Right ventricle myocardium superior (tissue), 1 donor: ENCODE measurements at places on chromosomes 1 and 21.

GRCh38 chr1:5552787-5553484 lies 439.3 kb downstream of the NPHP4 start:
- no peak for DNase-seq

DNA sequence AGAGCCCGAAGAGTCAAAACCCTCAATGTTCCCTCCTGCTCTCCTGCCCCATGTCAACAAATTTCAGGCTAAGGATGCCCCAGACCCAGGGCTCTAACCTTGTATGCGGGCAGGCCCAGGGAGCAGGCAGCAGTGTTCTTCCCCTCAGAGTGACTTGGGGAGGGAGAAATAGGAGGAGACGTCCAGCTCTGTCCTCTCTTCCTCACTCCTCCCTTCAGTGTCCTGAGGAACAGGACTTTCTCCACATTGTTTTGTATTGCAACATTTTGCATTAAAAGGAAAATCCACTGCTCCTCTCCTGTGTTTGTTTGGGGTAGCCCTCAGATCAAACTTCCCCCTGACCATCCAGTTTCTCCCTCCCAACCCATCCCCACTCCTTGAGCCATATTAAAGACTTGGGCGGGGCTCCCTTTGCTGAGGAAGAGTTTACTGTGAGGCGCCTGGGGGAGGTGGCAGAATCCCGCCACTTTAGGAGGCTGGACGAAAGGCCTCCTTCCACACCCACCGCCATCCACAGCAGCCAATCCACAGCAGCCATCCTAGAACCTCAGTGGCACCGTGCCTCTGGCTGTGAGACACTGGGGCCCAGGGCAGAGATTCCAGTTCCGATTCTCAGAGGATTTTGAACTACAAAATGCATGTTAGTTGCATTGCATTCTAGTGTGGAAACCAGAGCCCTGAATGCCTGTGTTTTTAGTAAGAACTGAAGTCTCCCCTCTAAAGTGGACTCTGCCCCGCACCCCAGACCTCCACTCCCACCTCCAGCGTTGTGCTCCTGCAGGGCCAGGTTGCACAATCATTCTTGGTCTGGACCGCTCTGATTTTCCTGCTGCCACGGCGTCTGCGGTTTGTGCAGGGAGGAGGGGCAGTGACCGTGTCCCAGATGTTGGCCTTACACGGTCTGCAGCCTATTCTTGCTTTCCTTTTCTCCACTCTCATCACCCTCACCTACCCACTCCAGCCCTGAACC lies 3.0 kb downstream of the OLFML3 start:
- peak; percentile 81 for DNase-seq

DNA sequence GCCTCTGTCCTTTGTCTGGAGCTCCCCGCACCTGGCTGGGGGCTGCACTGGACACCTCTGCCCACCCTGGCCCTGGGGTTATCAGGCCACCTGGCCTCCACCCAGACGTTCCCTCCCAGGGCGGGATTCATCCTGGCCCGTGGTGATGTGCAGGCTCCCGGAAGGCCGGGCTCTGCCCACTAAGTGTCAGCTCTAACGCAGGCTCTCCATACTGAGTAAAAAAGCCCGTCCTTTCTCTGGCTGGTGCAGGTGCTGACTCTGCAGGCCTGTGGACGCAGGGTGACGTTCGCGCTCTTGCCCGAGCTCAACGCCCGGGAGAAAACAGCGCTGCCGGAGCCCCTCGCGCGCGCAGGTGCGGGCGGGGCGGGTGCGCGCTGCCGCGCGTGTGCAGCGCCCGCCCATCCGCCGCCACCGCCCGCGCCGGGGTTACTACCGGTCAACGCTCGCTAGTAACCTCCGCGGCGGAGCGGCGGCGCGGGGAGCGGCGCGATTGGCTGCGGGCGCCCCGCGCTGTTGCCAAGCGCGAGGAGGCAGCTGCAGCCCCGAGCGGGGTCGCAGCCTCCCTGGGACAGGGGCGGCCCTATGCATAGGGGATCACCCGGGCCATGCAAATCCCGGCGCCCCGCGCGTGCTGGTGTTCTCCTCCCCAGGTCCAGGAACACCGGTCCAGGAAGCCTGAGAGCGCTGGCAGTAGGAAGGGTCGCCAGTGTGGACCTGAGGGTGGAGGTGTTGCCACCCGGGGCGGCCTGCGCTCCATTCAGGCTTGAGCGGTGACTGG lies 15.7 kb downstream of the ABCG1 start:
- DNase-seq: peak; percentile 84

DNA sequence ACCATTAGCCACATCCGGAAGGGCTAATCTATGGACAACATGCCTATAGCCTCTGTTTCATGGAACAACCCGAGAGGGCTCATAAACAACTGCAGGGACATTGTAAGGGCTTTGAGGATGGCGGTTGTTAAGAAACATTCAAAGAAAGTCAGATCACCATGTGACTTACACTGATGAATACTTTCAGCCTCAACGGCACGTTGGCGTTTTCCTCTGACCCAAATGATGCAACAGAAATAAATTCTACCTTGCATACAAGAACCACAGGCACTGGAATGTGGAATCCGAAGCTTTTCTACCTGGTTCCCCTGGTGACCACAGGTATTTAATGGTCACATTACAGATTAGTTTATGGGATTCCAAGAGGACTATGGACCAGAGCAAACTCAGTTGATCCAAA lies 107.0 kb downstream of the CLIC6 start:
- no peak for DNase-seq

GRCh38 chr1:185514311-185514710 lies 197.3 kb upstream of the IVNS1ABP start:
- DNase-seq: no peak
